ENCODE measurements at places on chromosomes 11 and 22.

DNA sequence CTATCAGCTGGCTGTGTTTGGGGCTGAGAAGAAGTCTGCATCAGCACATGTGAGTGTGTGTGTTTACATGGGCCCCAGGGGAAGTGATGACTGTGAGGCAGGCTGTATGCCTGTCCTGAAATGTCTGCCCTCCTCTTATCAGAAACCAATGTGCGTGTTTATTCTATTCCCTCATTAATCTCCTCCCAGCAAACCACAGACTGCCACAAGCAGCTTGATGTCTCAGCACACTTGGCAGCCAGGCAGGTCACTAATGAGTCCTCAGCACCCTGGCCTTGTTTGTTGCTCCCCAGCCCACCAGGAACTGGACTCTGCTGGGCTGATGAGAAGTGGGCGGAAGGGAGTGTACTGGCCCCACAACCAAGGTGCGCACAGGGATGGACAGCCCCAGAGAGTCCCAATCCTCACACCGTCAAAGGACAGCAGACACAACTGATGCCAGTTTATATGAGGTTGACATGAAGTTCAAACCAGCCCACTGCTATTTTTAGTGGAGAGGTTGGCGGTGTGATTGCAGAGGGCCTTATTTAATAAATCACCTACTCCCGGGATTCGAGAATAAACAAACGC lies 225.8 kb downstream of the ETS1 start:
- DNase-seq, result peak; percentile 73

DNA sequence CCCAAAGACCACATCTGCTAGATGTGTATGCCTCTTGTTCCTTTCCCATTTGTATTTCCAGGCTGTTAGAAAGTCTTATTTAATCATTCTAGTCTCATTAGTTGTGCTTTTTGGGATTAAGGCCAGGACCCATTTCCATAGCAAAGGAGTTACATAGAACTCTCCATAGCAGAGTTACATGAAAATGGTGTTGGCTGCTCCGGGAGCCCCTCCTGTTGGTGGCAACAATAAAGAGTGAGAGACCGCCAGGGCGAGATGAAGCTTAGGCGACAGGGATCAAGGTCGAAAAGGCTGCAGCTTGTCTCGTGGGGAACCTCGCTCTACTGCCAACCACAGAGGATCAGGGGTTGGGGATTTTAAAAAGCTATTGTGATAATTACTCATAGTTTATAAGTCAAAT lies 58.3 kb downstream of the GRIK4 start:
- DNase-seq, result no peak

GRCh38 chr22:43000441-43001175 lies 14.3 kb downstream of the PACSIN2 start:
- peak; percentile 40 for DNase-seq

- DNase-seq, result no peak
Observed at GRCh38 chr11:86230179-86230804, 14.3 kb upstream of the EED start.

GRCh38 chr11:128533472-128533871 lies 53.9 kb downstream of the ETS1 start:
- DNase-seq, result no peak

- DNase-seq, result no peak
Observed at GRCh38 chr22:29642694-29643093, 39.3 kb downstream of the NF2 start.

DNA sequence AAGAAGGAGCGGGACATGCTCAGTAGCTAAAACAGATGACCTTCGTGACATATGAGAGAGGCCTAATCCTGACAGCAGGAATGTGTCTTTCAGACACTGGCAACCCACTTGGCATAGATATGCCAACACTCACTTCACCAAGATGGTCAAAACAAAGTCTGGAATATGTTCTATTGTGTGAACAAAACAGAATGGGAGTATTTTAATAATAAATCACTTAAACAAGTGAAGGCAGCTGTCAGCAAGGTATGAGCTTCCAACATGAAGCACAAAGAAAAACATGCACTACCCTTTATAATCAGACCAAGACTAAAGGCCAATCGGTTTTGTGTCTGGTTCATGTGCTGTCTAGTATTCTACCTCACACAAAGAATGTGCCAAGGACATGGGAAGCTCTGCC lies 23.1 kb downstream of the CCDC34 start:
- DNase-seq, result peak; percentile 91

- DNase-seq, result no peak
Observed at GRCh38 chr11:120929090-120929489, 94.8 kb upstream of the TBCEL start.

- no peak for DNase-seq
Observed at GRCh38 chr11:122178795-122179194, 62.8 kb upstream of the BLID start.

DNA sequence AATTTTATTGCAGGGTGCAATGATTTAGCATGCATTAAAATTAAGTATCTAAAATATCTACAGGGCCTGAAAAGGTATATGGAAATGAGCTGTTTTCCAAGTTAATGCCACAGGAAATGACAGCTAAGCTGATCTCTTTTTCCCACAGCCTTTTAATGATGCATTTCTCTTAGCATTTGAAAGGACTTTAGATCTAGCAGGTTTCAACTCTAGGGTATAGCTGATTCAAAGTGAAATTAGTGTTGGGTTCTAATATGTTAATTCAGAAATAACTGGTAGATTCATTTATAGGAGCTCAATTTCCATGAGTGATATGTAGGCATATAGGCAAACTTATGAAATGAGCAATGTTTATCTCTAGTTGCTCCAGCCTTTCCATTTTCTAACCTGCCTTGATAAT lies 274.2 kb downstream of the CASP12 start:
- no peak for DNase-seq

GRCh38 chr11:125312812-125313211 lies 148.3 kb downstream of the PKNOX2 start:
- DNase-seq, result no peak

- peak; percentile 55 for DNase-seq
Observed at GRCh38 chr22:43007519-43008102, 7.3 kb downstream of the PACSIN2 start.

DNA sequence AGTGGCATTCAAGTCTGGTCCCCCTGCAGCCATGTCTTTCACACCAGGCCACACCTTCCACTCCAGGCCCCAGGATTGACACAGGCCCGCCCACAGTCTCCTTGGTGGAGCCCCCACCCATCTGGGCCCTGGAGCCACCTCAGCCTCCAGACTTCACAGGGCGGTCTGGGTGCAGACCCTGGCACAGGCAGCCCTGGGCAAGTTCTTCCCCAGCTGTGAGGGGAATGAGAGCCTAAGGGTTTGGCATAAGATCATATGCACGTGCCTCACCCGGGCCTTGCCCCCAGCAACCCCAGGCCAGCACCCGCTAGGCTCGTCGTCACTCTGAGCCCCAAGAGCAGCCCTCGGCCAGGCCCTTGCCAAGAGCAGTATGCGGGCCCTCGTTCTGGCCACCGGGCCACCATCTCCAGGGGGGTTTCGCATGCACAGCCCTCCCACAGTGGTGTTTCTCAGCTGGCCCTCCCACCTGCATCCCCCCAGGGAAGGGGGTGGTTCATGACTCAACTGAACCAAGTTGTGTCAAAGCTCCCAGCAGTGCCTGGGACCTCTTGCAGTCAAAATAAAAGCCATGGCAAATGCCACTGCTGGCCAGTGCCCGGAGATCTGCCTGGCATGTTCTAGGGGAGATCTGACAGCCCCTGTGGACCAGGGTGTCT lies 70.4 kb upstream of the KCNQ1OT1 start:
- no peak for DNase-seq

DNA sequence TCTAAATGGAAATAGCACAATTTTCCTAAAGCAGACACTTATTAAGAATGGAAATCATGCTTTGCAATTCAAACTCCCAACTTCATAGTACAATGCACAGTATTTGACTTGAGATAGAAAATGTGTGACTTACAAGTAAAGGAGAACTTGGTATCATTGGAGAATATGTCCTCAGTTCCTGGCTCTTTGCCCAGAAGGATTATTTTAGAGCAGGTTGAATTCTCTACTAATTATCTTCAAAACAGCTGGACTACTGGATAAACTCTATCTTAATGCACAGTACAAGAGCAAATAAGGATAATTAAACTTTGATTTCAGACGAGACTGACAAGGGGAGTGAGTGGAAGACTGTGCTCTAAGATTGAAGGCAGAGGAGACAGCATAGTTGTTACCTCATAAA lies 839.4 kb downstream of the OPCML start:
- no peak for DNase-seq

DNA sequence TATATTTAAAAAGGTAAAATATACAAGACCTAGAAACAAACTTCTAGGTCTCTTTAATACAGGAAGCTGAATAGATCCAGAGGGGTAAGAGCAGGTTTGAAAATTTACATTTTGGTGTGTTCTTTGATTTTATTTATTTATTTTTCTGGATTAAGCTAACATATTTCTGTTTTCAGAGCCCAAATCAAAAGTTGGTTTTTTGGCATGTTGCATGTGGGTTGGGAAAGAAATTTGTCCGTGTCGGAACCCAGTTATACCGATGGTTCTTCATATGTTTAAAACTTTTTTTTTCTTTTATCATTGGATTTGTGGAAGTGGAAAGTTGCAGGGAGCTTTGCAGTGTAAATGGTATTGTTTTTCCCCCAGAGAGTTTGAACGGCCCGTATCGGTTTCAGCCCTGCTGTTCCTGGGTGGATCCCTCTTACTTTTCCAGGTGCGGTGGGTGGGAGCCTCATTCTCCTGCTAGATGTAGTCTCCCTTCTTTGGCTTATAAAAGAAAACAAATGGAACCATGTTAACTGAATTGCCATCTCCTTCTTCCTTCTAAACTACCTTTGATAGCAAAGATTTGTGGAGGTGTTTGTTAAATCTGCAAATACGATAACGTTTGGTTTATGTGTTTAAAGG lies 746 bp downstream of the CTNND1 start:
- peak; percentile 26 for DNase-seq

GRCh38 chr11:11351042-11351586 lies 1.9 kb downstream of the CSNK2A3 start:
- peak; percentile 15 for DNase-seq

DNA sequence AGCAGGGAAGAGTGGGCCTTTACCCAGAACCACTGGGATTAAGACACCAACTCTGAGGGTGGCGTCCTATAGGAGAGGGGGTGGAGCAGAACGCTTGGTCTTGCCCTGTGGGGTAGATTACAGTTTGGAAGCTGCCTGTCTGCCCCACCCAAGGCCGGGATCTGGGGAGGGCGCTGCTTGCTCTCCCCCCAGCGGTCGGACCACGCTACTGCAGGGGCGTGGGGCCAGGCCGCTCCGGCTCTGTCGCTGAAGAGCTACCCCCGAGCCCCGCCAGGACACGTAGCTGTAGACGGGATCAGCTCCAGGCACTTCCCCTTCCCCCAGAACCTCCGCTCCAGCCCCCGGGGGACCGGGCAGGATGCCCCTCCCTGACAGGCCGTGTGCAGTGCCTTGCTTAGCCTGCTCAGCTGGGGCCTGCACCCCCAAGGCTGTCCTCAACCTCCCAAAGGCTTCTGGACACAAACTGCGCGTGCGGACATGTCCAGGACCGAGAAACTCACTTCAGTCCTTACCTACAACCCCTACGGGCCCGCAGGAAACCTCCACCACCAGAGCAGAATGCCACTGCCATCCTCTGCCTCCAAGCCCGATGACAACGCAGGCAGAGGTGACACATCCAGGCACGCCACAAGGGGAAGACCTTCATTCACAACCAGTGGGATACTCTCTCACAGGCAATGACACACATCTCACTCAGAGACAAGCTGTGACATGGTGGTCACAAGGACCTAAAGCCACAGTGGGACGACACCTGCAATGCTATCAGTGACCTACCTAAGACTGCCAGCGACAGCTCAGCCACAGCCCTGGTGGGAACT lies 3.6 kb downstream of the AHNAK start:
- DNase-seq, result peak; percentile 82

- DNase-seq, result peak; percentile 7
Observed at GRCh38 chr11:77823775-77824174, 2.8 kb downstream of the AAMDC start.

GRCh38 chr11:85249482-85249881 lies 377.7 kb downstream of the DLG2 start:
- DNase-seq, result no peak

DNA sequence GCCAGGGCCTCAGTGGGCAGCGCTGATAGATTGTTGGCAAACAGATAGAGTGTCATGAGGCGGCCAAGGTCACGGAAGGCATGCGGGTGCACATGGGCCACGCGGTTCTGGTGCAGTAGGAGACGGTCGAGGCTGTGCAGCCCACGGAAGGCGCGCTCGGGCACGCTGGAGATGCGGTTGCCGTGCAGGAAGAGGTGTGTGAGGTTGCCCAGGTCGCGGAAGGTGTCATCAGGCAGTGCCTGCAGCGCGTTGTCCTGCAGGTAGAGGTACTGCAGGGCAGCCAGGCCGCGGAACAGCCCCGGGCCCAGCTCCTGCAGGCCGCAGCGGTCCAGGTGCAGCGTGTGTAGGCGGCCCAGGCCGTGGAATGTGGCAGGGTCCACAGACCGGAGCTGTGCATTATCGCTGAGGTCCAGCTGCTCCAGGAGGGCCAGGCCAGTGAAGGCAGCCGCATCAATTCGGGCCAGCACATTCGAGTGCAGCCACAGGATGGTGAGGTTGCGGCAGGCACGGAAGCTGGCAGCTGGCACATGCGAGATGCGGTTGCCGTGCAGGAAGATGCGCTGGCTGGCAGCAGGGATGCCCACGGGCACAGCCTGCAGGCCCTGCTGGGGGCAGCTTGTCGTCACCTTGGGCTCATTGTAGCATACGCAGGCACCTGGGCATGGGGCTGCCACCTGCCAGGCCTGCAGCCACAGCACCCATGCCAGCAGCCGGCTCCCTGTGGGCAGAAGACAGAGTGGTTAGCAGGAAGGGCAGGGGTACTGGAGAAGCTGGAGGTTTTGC lies 25.5 kb downstream of the RTN4R start:
- no peak for DNase-seq

- peak; percentile 79 for DNase-seq
Observed at GRCh38 chr11:35615921-35616900, 2.0 kb upstream of the FJX1 start.

GRCh38 chr11:66321606-66322005 lies 4.8 kb upstream of the CD248 start:
- DNase-seq, result no peak

DNA sequence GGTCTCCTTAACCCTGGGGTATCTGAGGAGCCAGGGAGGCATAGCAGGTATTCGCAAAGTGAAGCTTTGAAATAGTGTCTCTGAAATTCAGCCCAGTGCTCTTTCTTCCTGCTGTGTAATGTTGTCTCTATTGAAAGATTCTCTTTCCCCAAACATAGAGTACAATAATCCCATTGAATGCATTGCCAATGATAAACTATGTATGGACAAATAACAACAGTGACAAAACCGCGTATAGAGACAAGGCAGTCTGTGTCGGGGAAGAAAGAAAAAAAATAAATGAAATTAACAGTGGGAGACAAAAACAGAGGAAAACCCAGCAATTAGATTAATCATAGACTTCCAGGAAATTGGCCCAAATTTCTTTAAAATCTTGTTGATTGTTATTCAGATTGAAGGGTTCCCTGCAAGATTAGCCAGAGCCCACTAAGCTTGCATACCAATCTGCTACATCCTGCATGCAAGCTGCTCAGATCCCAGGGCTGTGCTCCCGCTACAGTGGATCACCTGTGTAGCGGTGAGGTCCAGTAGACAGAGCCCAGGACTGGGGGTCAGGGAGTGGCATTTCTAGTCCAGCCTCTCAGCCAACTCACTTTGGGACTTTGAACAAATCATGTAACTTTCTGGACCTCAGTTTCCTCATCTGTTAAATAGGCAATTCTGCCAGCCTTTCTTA lies 492.8 kb downstream of the INSC start:
- DNase-seq, result no peak
